Vagina (tissue), 2 donors: ENCODE measurements at places on chromosomes 5 and 9.

GRCh38 chr5:78727786-78728761 lies 79.5 kb upstream of the LHFPL2 start:
- DNase-seq: no peak

- DNase-seq: no peak
Measured at GRCh38 chr5:14388741-14389140, 192.9 kb upstream of the OTULINL start.

DNA sequence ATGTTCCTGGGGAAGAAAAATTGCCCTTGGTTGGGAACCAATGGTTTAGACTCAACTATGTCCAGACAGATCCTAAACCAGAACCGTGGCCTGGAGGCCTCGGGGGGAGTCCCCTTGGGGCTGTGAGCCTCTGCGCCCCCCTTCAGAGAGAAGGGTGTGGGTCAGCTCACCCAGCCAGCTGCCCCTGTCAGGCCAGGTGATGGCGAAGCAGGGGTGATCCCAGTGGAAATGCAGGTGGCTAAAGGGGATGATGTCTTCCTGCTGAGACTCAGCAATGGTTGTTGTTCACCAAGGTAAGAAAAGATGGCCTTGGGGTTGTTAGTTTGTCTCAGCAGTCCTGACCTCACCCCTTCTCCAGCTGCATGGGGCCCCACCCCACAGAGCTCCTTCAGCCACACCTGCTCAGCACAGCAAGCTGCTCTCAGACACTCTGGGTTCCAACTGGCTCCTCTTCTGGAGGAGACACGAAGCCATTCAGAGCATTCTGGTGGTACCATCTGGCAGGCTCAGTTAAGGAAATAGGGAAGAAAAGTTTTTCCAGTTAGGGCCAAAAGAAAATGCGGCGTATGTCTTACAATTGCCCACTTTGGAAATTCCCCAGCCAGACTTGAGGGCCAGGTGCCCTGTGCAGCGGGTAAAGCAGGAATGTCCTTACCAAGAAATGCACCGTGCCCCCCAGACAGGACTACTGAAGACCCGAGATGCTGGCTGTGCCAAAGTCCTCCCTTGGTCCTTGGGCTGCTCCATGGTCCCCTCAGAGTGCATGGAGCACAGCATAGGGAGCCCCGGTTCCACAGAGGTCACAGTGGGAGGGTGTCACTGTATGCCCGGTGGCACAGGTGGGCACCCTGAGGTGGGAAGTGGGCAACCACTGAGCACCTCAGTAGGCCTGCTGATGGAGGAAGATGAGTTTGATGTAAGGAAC lies 90.2 kb downstream of the NSUN2 start:
- peak; percentile 69 for DNase-seq

DNA sequence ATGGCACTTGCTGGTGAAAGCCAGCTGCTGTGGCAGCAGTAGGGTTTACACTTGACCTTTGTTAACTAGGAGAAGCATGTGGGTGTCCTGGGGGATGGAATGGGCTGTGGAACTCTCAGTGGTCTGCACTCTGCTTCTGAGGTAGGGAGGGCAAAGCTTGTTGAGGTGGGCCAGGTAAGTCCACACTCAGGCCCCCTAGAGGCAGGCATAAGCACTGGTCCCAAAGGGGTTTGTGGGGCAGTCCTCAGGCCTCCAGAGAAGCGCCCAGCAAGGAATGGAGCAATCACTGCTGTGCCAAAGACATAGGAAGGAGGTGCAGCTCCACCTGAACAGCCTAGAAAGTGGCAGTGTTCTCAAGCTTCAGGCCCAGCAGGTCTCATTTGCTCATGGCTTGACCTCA lies 34.7 kb downstream of the INSL4 start:
- DNase-seq: no peak

DNA sequence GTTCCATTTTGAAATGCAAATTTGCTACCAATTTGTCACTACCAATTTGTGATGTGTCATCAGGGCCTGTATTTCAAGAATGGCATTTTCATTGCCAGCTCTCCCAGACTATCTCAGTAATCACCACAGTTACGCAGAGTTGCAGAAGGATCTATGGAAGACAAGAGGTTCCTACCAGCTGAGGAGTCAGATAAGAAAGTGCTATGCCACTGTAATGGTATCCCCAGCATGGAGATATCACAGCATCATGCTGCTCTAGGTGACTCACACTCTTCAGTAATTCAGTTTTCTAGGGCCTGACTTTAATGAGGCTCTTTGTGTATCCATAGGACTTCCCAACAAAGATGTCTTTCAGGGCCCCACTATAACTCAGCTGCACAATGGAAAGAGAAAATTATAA lies 490.3 kb downstream of the ARHGEF28 start:
- no peak for DNase-seq

GRCh38 chr5:39214912-39215709 lies 4.3 kb downstream of the FYB1 start:
- DNase-seq: no peak

DNA sequence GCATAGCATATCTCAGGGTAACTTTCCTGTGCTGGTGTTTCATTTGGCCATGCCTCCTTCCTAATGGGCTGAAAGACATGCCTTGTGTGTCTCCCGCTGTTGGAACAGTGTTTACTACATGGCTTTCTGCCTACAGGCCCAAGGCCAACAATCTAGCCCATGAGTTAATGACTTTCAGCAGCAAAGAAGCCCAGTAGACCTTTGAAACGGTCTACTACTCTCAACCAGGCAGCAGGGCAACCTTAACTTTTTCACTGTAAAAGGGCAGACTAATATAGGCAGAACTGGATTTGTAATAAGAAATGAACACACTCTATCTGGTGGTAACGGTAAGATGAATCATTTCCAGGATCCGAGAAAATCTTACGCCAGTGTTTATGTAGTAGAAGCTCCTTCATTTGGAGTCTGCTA lies 21.0 kb downstream of the C5orf15 start:
- DNase-seq: no peak

GRCh38 chr9:33623658-33624586 lies 99.9 kb downstream of the ANKRD18B start:
- DNase-seq: no peak

- peak; percentile 83 for DNase-seq
Measured at GRCh38 chr9:108041551-108041950, 552.0 kb upstream of the KLF4 start.
